Activated T-helper 17 cell treated with anti-CD3 and anti-CD28 coated beads, Interleukin-2, amount 50 U/mL, for 72 hours (primary cell): ENCODE measurements at places on chromosomes 7 and 10.

DNA sequence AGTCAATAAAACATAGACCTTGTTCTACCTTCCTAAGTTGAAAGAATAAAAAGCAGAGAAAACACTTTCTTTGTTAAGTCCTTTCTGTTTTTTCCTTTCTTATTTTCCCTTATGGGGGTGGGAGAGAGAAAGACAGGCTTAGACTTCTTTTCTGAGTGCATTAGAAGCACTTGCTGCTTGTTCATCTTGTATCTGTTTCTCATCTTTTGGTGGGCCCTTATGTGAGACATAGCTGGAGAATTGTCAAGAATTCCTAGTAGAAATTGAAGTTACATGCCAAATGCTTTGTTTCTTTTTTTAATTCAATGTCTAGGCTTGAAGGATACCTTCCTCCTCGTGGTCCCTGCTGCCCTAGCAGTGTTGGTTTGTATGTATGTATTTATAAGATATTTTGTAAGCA is 6.7 kb downstream of the EIF4EBP2 start:
- ATAC-seq = no peak

DNA sequence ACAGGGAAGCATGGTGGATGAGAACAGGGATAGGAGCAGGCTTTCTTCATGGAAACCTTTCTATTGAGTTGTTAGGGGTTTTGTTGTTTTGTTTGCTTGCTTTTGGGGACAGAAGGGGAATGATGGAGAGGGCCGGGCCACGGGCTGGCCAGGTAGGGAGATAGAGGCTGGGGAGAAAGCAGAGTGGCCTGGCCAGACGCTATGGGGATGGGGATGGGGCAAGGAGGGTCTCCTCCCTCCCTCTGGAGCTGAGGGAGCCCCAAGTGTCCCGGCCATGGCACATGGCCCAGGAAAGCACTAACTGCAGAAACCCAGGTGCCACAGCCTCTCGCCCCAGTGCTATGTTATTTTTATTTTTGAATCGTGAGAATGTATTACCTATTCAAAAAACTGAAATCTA is 10.0 kb downstream of the AOC1 start:
- ATAC-seq = no peak

- peak; percentile 60 for ATAC-seq
These were observed 4.0 kb downstream of the GPR15LG start for GRCh38 chr10:84177541-84178141.

DNA sequence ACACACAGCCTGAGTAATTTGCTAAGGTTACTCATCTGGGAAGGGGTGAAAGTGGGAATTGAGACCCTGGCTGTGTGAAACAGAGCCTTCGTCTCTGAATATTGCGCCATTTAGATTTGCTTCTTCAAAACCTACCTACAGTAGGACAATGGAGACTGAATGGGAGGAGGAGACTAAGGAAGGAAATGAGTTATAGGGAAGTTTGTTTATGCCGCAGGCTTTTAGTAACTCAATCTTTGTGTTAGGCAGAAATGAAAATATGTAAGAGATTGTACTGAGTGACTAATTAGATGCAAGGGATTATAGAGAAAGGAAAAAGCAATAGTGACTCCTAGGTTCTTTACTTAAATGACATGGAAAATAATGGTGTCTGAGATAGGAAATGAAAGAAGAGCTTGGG is 80.2 kb downstream of the KCND2 start:
- ATAC-seq = no peak

DNA sequence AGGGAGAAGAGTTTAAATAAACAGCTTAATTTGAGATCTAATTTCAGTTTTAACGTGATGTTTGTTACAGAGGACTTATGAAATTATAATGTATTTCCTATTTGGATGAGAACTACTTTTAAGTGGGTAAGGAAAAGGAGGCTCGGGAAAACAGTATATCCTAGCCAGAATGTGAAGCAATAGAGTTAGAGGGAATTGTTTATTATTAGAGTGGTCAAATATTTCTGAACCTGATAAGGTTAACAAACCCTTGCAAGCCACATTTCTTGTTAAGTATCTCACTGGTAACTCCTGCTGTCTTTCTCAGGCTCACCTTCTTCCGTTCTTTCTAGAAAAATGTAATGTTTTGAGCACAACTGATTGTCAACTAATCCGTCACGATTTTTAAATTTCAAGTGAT is 335.1 kb upstream of the MBL2 start:
- no peak for ATAC-seq
